ENCODE measurements at places on chromosomes 2 and 18. TPM values are rescaled to one million over a fixed set of nuclear protein-coding genes. Genes with fewer than 3 reads are reported as not detected.
A peak's percentile ranks its signal among the peaks of the same experiment; 100 is the strongest.

- no peak for DNase-seq
Observed at GRCh38 chr2:231296401-231296974, 98.1 kb downstream of the ARMC9 start.

DNA sequence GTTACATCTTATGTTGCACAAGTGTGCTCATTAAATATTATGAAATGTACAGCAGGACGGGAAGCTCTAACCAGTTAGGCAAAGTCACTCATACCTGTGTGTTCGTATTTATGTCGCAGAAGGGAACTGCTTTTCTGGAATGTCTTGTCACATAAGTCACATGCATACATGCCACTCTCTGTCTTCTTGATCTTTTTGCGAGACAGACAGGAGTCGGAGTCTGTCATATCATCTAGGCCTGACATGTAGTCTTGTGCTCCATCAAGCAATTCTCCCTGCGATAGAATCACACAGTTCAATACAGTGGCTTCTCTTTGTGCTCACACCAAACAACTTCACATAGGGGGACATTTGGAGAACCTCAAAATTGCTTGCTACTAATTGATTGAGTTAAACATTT is 123.6 kb downstream of the ZEB2 start:
- no peak for DNase-seq

DNA sequence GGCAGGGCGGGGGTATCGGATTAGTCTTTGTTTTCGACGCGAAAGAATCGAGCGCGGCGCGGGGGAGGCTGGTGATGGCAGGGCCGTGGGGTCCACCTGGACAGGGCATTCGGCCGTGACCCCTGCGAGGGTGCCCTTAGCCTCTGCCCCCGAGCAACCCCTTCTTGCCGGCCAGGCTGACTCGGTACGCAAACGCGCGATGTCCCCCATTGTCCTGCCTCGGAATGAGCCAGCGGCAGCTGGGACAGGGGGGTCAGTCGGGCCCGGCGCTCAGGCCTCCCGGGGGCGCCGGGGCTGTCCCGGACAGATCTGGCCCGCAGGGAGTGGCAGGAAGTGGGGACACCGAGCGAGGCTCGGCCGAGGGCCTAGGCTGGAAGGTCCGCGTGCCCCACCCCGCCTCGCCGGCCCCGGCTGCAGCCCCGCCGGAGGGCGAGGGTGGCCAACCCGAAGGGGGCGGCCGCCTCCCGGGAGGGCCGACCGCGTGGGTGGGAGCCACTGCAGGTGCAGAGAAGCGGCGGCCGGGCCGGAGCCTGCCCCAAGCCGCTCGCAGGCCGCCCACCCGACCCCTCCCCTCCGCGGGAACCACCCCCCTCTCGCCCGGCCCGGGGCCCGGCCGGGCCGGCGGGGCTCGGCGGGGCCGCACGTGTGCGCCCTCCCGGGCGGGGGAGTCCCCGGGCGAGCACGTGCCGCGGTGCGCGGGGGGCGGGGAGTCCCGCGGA is at the start of gene TET3:
Gene TET3 (plus strand): TSS at position 708 of the 719 bp plus-strand sequence. CDS start 1,494 bp downstream, outside the sequence.
- no peak for DNase-seq

GRCh38 chr2:58862244-58862643 is 621.1 kb upstream of the FANCL start:
- DNase-seq, result peak; percentile 32

DNA sequence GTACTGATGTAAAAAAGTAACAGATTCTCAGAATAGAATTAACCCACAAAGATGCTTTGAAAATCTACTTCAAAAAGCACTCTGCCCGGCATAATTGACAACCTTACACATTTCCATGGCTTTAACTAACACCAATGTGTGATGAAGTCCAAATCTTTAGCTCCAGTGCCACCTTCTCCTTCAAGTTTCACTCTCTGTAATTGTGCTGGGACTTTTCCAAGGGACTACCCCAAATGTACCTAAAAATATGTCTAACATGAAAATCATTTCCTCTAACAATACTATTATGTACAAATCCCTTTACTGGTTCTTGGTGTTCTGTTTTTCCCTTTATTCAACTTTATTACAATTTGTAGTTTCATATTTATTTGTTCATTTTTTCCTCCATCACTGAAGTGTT is 20.6 kb upstream of the UBE2E3 start:
- DNase-seq, result no peak

DNA sequence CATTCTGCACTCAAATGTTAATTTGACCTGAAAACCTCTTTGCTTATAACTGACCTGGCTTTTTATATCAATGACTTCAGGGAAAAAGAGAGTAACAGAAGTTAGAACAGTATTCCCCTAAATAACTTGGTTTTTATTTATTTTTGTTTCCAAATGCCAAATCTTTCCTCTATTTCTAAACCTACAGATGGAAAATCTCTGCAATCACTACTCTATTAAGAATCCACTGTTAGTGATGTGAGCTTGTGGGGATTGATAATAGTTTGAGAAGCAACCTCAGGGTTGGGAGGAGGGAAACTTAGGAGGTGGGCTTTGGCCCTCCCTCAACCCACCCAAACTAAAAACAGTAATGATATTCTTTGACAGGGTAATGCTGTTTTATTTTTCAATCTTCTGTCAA is 351.8 kb downstream of the DCC start:
- DNase-seq, result no peak

DNA sequence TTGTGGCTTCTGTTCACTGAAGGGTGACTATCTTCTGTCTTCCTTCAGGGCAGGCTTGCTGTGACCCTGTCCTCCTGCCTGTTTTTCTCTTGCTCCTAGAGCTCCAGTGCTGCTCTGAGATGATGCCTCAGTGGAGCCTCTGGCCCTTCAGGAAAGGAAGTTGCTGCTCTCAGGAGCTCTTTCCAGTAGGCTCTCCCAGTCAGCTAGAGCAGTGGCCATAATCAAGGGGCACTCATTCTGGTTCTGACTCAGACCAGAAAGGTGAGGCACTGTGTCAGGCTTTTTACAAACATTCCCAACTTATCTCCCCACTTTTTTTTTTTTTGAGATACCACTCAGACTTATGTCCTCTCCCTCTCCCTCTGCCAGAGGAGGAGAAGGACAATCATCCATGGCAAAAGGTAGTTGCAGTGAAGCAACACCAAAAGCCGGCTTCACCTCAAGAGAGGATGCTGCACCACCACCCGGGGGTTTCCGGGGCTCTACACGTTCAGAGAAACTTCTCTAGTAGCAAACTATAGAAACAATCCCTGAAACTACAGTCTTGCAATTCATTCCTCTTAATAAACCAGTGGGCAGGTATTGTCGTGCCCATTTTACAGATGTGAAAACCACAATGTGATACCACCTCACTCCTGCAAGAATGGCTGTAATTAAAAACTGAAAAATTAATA is 115.4 kb downstream of the ACTR3 start:
- DNase-seq, result no peak

DNA sequence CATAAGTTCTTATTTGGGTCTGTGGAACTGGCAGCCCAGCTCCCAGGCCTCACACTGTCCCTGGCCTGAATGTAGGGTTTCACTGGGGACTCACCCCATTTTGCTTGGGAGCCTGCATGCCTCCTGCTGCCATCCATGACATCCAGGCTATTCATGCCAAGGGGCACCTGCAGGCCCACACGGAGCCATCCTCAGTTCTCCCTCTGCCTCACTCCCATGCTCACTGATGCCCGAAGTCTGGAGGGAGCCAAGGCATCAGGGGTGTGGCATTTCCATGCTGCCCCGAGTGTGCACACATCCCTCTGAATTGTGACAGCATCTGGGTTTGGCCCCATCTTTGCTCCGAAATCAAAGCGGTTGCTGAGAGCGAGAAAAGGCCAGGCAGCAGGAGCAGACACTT is 67.4 kb upstream of the ZNF804A start:
- DNase-seq, result no peak

- DNase-seq, result no peak
Observed at GRCh38 chr2:50396298-50396631, 635.7 kb downstream of the NRXN1 start.

GRCh38 chr2:107107351-107107750 is 221.4 kb upstream of the ST6GAL2 start:
- no peak for DNase-seq

Gene ANKRD23
- polyA plus RNA-seq, result 2.6 TPM

Gene MAL
- polyA plus RNA-seq, result 2.3 TPM

Gene GCG
- polyA plus RNA-seq, result not detected

Gene PAX8
- 0.91 TPM for polyA plus RNA-seq

Gene PCARE
- polyA plus RNA-seq, result not detected

Gene MRPL30
- 44.5 TPM for polyA plus RNA-seq

Gene KIF5C
- 0.27 TPM for polyA plus RNA-seq

All from GM12878 (cell line).